ENCODE measurements at places on chromosomes 1 and 21.

DNA sequence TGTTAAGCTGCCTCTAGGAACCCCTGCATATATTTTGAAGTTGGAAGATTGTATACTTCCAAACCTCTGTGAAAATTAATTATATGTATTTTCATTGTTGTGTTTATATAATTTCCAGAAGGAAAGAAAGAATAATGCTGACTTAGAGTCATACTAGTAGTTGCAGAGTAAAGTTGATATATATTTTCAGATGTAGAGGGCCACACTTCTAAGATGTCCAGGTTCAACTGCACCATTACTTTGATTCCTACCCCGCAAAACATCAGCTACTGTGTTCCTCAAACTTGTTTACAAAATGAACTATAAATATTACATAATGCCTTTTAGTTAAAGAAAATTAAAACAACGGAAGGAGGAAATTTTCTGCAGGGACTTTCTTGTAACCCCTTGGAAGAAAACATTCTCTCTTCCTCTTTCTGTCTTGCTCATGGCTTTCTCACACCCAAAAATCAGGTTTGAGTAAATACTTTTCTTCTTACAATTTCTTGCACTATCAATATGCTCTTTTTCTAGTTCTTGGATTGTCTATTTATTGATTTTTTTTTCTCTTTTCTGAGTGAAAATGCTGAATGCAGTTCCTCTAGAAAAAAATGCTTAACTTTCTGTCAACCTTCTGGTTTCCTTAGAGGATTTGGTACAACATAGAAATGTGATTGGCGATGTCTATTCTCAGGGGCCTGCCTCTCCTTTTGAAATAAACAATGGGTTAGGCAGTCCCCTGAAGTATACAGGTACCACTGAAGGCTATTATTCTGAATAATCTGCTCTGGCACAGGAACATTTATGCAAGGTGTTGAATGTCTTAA lies 867.8 kb downstream of the TTLL7 start:
- DNase-seq = no peak

- DNase-seq = no peak
These were observed 22.2 kb upstream of the PRSS38 start for GRCh38 chr1:227793079-227793947.

- DNase-seq = no peak
These were observed 133.7 kb upstream of the CTTNBP2NL start for GRCh38 chr1:112262316-112262715.

DNA sequence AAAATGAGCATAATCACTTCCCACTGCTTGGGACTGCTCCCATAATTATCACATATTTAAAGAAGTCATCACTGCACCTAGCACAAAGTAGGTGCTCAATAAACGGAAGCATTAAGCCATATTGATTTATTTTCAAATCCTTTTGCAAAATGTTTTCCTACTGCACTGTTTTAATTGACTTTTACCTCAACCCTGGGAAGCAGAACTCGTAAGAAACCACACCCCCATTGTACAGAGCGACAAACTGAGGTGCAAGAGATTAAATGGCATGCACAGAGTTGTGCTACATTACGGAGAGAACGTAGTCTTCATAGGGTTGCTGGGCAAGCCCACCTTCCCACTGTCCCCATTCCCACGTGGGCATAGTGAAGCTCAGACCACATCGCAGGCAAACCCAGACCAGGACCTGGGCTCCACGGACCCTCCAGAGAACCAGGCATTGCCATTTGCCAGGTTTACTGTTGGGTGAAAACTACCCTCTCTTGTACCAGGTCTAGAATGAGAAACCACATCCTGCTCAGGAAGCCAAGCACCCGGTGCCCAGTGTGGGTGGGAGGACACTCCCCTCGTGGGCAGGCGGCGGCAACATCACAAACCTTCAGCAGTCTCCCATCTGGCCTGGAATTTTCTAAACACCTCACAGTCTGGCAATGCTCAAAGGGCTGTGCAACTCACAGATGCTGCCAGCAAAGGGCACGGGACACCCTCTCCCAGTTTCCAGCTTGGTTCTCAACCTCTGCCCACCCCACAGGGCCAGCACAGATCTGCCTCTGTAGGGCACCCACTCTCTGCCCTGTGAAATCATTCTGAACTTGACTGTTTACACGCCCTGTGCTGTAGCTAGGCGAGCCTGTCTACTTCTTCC lies 8.2 kb downstream of the IFFO2 start:
- no peak for DNase-seq

DNA sequence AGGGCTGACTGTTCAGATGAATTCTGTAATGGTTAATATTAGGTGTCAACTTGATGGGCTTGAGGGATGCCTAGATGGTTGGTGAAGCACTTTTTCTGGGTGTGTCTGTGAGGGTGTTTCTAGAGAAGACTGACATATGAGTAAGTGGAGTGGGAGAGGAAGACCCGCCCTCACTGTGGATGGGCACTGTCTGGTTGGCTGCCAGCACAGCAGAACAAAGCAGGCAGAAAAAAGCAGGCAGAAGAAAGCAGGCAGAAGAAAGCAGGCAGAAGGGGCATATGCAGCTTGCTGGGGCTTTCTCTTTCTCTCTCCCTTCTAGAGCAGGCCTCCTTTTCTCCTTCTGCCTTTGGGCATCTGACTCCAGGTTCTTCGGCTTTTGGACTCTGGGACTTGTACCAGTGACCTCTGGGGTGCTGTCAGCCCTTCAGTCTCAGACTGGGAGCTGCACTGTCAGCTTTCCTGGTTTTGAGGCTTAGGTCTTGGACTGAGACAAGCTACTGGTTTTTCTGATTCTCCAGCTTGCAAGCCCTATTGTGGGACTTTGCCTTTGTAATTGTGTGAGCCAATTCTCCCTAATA lies 42.9 kb upstream of the CD2 start:
- no peak for DNase-seq

DNA sequence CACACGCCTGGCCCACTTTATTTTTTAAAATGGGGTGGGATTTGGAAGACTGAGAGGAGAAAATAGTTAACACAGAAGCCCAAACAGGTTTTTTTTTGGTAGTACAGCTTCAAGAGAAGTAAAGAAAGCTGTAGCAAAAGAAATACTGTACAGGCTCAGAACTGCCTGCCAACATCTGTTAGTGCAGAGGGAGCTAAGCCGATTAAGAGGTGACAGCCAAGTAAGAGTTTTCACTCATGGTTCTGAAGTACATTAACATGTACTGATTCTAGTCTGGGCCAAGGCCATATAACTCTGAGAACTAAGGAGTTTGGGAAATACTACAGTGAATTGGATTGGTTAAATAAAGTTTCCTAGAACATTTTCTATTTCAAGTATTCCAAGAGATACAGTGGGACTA lies 51.6 kb downstream of the EIF2B3 start:
- no peak for DNase-seq

DNA sequence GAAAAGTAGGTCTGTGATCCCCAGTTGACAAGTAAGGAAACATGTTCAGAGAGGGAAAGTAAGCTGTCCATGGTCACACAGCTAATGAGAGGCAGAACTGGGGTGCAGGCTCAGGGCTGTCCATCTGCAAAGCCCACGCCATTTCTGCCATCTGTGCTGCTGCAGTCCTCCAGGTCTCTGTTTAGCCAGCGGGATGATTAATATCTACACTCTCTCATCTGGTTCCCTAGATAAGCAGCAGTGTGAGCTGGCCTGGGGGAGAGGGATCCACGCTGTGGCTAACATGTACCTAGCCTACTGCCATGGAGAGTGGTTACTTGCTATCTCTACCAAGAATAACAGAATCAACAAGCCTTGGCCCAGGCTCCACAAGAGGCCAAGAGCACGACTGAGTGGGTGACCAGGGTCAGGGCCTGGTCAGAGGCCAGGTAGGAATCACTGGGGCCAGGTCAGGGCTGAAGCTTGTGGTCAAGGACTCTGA lies 75.2 kb downstream of the TRABD2B start:
- DNase-seq = no peak

GRCh38 chr1:99525331-99525730 lies 120.6 kb upstream of the PALMD start:
- DNase-seq = no peak

GRCh38 chr1:164834641-164835040 lies 275.7 kb downstream of the PBX1 start:
- no peak for DNase-seq

DNA sequence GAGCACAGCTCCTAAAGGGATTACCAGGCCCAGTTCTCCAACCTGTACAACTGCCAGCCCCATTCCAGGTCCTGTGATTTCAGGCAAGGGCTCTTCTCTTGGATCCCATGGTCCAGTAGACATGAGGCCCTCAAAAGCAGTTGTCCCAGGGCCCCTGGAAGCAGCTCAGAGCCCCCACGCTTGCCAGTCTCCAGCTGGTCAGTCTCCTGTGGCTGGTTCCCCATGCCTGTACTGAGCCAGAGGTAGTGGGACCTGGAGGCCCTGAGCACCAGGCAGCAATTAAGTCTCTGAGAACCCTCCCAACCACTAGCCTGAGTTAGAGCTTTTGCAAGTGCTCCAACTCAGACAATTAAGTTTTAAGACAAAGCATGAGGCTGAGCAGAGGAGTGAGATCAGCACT lies 36.9 kb downstream of the CDC42BPA start:
- no peak for DNase-seq
